Tongue (tissue), 3 donors: ENCODE measurements at places on chromosomes 5 and 9.

- peak; percentile 45 for DNase-seq
Measured at GRCh38 chr9:33158843-33159776, 8.0 kb downstream of the B4GALT1 start.

DNA sequence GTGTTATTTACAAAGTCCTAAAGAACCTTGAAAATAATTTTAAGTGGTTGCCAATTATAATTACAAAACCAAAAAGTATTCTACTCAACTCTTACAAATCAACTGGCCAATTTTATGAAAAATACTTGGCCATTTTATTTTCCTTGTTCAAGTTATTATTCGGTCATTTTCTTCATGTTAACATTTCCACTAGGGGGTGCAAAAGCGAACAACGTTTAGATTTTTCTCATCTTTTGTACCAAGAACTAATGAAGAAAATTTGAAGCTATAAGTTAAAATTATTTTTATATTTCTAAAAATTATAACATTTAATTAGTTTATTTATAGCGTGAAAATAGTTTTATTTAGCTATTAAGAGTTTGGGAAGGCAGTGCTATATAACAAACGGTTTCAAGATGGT lies 1453.3 kb downstream of the MAT2B start:
- no peak for DNase-seq

DNA sequence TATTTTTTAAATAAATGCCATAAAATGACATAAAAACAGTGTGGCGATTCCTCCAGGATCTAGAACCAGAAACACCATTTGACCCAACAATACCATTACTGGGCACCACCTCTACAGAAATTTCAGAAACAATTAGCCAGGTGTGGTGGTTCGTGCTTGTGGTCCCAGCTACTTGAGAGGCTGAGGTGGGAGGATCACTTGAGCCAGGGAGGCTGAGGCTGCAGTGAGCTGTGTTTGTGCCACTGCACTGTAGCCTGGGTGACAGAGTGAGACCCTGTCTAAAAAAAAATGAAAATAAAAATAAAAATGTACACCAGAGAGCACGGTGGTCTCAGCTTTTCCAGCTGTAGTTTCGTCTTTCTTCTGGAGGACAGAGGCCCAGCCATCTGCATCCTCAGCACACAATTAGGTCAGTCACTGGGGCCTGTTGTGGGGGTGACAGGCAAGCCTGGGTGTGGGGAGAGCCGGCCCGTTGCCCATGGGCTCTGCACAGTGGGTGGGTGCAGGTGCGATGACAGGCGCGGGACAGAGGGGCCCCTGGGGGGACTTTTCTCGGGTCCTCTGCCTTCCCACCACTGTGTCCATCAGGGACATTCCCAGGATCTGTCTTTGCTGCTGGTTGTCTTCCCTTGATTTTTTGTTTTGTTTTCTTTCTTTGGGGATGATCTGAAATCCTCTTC lies 9.8 kb downstream of the COL5A1 start:
- no peak for DNase-seq

GRCh38 chr5:56900395-56900794 lies 9.0 kb upstream of the SETD9 start:
- no peak for DNase-seq

- DNase-seq, result no peak
Measured at GRCh38 chr5:73903169-73903568, 277.2 kb downstream of the ARHGEF28 start.

DNA sequence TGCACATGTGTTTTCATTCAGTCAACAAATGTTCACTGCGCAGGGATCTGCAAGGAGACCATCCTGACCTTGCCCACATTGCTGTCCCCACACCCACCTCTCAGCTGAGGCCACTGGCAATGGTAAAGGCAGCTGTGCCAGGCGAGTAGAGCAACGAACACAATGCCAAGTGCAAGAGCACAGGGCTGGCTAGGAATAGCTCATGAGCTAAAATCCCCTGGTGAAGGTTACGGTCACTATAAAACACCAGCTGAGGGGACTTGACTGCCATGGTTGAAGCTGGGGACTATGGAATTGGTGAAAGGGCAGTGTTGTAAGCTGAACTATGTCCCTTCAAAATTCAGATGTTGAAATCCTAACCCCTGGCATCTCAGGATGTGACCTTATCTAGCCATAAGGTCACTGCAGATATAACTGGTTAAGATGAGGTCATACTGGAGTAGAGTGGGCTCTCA lies 96.1 kb downstream of the OTULIN start:
- DNase-seq, result no peak

DNA sequence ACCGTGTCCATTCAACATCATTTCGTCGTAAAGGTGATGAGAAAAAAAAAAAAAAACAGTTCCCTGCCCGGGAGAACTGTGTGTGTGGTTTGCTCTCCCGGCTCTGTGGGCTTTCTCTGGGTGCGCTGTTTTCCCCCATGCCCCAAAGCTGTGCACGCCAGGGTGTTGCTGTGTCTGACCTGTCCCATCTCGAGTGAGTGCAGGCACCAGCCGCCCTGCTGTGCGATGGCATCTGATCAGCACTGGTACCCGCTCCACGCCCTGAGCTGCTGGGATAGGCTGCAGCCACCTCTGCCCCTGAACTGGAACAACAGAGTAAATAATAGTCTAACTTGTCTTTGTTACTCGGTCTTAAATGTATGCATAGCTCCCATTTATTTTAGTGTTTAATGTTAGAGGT lies 33.3 kb downstream of the CEP72 start:
- no peak for DNase-seq

DNA sequence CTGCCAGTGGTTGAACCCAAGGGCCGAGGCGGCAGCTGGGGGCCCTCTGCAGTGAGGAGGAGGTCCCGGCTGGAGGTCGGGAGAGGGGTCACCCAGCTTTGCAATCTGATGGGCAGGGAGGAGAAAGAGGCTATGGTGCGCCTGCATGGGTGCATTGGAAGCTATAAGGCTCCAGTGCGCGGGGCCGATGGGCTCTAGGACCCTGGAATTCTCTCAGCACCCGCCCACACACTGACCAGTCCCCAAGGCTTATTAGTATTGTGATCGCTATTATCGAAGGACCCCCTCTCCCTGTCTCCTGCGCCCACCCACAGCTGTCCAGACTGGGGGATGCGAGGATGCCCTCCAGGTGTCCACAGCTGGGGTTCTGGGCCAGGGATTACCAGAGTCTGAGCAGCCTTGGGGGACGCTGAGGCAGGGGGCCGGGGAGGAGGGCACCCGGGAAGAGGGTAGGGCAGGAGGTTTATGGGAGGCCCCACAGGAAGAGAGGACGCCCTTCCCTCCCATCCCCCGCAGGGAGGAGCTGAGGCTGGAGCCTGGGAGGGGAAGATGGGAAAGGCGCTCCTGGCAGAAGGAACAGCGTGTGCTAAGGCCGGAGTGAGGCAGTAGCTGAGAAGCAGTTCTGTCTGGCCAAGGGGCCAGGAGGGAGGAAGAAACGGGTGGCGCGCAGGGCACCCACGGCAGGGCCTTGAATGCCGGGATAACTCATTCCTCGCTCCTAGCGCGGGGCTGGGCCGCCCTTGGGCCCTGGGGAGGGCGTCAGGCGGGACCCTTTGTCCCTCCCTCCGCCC lies 24.2 kb downstream of the C9orf50 start:
- DNase-seq, result peak; percentile 70

DNA sequence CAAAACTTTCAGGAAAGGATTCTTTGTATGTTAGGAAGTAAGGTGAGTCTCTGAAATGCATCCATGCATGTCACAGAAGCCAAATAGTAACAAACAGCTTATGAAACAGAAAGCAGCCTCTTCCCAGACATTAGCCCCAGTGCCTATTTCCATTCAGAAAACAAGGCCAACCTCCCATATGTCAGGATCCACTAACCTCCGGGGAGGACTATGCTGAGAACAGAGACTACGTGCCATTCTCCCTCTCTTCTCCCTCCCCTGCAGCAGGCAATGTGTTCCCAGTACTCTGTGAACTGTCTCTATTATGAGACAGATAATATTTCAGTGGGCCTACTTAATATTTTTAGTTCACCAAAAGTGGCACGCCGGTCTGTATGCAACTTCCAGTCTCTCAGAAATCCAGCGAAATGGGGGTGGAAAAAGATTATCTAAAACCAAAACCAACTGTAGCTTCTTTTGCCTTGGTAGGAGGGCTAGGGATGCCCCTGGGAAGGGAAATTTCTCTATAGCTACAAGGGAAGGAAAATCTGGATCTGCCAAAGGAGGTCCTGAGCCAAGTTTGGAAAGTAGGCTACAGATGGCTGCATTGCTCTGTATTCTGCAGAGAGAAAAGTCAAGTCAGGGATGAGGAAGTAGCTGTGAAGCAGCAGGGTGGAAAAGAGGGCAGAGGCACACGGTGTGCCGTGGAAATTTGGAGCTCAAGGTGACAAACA lies 42.0 kb downstream of the VLDLR start:
- peak; percentile 74 for DNase-seq

GRCh38 chr9:106920701-106921283 lies 57.8 kb downstream of the ZNF462 start:
- peak; percentile 31 for DNase-seq
